ENCODE measurements at places on chromosomes 4 and X.

DNA sequence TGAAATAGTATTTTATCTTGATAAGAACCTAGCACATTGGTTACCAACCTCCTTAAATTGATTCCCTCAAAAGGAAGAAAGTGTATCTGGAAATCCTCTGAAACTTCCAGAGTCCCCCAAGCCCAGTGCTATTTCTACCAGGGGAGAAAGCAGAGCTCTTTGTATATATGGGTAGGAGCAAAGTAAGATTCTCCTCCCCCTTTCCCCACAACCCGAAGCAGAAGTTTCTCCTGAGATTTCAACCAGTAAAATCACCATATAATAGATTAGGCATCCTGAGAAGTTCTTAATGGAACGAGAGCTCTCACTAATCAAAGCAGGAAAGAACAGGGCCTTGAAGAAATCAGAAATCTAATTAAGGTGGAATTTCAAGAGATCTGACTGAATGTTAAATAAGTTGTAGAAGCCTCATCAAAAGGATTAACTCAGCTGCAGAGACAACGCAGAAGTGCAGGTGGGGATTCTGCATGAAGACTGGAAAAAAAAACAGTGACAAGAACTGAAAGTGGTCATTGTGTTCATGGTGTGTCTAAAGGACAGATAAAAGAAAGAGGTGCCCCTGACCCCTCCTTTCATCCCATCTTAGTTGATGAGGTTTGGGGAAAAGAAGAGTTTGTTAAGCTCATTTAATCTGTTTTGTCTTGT, 39.1 kb downstream of the VSIG4 start:
- no peak for DNase-seq

GRCh38 chrX:21408788-21409187, 34.6 kb downstream of the CNKSR2 start:
- no peak for DNase-seq

DNA sequence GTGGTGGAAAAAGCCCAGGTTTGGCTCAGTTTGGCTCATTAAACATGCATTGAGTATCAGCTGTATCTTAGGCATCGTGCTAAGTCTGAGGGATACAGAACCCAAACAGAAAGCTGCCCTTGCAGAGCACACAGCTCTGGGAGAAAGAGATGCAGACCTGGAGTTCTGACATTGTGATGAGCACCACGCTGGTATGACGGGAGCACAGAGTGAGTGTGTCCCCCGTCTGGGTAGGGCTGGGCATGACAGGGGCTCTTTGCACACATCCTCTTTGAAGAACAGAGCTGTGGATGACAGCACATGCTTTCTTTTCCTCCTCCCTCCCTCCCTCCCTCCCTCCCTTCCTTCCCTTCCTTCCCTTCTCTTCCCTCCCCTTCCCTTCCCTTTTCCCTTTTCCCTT, 52.2 kb downstream of the CLCN4 start:
- no peak for DNase-seq

DNA sequence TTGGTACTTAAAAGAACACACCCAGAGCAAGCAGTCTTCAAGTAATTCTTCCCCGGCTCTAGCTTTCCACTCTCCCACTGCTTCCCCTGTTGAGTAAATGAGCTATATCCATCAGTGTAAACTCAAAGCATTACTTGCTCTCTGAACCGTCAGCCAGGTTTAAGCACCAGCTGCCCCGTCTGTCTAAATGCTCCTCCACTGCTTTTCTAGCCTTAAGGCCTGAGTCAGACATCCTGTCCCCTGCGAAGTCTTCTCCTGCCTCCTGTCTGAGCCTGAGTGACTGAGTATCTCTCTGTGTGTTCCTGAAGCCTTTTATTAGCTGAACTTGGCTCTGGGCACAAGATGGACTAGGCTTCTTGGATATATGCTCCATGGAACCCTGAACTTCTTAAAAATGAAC, 205.1 kb downstream of the STK32B start:
- DNase-seq, result no peak

GRCh38 chr4:22595684-22596083, 79.8 kb upstream of the ADGRA3 start:
- peak; percentile 88 for DNase-seq

DNA sequence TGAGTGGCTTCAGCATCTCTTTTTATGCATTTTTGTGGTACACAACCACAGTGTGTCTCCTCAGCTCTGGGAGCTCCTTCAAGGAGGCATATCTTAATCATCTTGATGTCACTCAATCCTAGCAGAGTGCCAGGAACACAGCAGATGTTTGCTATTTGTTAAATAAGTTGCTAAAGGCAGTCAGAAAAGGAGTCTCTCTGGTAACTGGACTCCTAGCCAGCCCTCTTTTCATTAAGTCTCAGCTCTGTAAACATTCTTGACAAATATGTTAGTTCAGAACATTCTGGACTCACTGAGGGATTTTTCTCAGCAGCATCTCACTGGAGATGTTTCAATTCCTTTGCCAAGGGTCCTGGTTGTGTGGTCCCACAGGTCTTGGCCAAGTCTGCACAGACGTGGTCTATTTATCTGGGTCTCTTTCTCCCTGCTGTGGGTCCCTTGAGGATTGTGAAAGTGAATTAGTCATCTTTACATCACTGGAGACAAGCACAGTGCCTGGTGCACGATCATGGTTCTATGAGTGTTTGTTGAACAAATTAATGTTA, 20.3 kb upstream of the FAM9C start:
- no peak for DNase-seq

DNA sequence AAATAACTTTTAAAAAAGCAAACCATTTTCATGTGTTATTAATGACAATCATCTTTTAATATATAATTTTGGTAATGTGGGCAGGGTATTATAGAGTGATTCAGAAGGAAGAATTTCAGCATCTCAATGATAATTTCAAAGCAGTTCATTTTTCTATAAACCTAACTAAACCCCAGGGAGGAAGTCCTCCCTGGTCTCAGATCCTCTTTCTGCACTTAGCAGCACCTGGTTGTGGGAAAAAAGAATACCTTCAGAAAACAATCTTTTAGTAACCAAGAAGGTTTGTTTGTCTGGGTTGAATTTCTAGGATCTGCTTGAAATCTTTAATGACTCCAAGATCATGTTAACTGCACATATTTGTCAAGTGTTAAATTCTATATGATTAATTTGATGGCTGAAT, 29.9 kb downstream of the DKK2 start:
- DNase-seq, result no peak

GRCh38 chr4:2887343-2887742, 43.7 kb downstream of the ADD1 start:
- no peak for DNase-seq

DNA sequence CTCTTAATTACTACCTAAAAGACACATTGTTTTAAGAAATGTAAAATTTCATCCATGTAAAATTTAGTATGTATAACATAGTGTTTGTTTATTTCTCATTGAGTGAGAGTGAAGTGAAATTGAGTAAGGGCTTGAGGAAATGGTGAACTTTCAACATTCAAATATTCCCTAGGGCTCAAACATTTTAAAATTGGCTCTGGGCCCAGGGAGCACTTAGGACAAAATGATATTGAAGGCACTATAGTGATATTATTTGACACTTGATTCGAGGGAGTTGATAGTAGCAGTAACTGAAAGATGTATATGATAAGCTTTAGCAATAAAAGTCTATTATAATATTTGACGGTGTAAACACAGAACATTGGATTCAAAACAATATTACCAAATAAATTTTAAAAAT, 1244.0 kb upstream of the TENM3 start:
- DNase-seq, result no peak

DNA sequence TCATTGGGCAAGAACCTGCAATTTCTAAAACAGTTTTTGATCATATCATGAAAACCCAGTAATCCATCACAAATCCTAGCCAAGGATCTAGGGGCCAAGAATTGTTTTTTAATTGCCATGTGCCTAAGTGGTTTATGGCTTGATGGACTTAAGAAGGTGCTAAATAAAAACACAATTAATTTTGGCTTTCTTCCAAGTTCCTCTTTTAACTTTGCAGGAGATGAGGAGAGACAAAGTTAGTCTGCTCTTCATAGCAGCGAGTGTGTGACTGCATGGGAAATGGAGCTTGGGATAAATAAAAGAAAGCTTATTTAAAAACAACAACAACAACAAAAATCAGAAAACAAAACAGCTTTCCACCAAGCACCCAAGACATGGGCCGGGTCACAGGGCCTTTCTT, 41.4 kb downstream of the ARHGEF9 start:
- no peak for DNase-seq

- no peak for DNase-seq
Observed at GRCh38 chr4:56622176-56622575, 58.9 kb downstream of the HOPX start.
